ENCODE measurements at places on chromosomes 6 and 20. TPM values are rescaled to one million over a fixed set of nuclear protein-coding genes. Genes with fewer than 3 reads are reported as not detected.

MYL9 gene
- 621 TPM for polyA plus RNA-seq

QRSL1 gene
- polyA plus RNA-seq = 13.0 TPM

ARMH2 gene
- polyA plus RNA-seq = not detected

DNA sequence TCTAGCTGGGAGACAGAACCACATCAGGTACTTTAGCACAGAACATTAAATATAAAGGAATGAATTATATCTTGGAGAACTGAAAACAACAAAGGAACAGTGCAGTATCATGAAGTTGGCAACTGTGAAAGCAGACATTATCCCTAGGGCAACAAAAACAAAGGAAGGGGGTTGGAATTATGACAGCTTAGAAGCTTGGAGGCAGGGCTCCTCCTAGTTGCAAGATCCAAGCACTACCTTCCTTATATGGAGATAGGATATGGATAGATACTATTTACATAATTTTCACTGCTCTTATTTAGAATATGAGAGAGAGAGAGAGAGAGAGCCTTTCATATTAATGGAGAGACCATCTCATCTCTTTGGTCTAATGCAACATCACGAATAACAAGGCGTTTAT is 27.0 kb downstream of the TMEM14A start:
- no peak for DNase-seq

DNA sequence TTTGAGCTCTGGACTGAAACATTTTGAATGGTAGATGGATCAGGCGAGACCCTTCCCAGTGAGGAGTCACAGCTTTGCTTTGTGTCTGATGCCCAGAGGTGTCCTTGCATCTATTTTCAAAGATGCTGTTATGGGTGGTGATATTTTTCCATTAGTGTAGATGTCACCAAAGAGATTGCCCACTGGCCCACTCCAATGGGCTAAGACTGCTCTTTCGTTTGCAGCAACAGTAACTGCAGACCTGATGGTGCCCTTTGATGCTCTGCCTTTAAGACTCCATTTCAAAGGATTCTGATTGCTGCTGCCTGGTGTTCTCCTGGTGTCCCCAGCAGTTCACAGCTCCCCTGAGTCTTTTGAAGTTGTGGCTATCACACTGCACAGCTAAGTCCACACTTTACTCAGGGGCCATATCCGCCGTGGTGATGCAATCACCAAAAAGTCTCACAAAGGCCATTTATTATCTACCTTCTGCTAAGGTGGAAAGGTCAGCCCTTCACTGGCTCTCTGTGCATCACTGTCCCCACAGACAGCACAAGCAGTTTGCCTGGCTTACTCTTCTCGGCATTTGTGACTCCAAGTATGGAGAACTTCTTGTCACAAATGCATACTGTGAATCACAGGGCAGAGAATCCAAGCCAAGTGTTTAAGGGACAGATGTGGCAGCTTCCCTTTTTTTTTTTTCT is 56.4 kb downstream of the NOX3 start:
- no peak for DNase-seq

GRCh38 chr6:36762123-36762522 is 64.5 kb downstream of the RAB44 start:
- DNase-seq = no peak

Measured in muscle of leg (tissue), 16 donors.